ENCODE measurements at places on chromosomes 5 and 9.

DNA sequence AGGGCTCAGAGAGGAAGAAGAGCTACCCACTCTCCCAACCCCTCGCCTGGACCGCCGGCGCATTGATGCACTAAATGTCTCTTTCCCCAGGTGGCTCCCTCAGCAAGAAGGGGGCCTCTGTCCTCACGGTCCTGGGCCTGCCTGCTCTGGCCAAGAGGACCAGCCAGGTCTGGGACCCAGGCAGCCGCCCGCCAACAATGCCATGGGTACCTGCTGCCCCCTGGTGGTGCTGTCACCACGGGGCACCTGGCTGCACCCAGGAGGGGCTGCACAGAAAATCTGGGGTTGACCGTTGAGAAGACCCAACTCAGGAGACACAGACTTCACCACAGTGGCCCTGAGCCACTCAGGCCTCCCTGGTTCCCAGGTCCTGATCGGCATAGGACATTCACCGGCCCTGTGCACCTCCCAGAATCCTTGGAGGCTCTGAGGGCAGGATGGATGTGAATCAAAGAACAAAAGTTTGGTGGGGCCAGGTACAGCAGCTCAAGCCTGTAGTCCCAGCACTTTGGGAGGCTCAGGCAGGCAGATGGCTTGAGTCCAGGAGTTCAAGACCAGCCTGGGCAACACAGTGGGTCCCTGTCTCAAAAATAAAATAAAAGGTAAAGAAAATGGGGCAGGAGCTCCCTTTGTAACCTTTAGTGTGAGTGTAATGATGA, 2.4 kb upstream of the VAV2 start:
- DNase-seq, result peak; percentile 84

GRCh38 chr5:37685816-37686215, 154.0 kb downstream of the GDNF start:
- DNase-seq, result no peak

GRCh38 chr5:82847562-82847961, 229.6 kb downstream of the TMEM167A start:
- DNase-seq, result no peak

DNA sequence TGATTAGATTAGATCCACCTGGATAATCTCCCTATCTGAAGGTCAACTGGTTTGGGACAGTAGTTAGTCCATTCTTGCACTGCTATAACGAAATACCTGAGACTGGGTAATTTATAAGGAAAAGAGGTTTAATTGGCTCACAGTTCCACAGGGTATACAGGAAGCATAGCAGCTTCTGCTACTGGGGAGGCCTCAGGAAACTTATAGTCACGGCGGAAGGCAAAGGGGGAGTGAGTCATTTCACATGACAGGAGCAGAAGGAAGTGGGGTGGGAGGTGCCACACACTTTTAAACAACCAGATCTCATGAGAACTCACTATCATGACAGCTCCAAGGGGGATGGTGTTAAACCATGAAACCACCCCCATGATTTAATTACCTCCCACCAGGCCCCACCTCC, 9.9 kb downstream of the C9orf40 start:
- peak; percentile 53 for DNase-seq

DNA sequence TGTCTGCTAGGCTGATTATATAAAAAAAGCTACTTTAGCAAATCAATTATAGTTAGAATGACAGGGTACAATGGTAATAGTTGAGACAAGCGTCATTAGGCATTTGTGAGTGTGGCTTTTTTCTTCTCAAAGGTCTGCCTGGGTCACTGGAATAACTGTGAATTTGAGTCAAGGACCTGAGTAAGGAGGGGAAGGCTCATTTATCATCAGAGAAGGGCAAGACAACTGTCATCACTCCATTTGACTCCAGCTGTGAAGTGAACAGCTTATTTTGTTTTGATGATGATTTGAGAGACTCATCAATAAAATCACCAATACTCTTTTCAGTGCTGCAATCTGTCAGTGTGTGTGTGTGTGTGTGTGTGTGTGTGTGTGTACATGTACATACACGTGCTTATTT, 118.6 kb downstream of the MAT2B start:
- DNase-seq, result no peak

- peak; percentile 20 for DNase-seq
These were observed 767 bp downstream of the RALGPS1 start for GRCh38 chr9:126915281-126915816.

DNA sequence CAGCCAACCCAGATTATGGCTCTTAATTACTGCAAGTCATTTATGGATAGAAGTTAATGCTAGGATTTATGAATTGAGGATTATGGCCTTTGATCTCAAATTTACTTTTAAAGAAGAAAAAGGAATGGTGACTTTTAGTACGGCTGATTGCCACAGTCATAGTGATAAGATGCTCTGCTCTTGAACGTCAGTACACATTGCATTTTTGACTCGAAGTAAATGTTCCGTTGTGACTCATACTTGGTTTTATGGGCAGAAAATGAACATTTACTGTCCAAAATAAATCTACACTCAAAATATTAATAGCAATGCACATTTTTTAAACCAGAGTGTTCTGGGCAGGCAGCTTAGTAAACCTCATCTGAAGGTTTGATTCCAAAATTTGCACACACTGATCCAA, 830 bp downstream of the ADAMTSL1 start:
- no peak for DNase-seq

- DNase-seq, result no peak
These were observed 130.5 kb downstream of the CETN3 start for GRCh38 chr5:90279091-90279490.

- no peak for DNase-seq
These were observed 567.2 kb upstream of the MEF2C start for GRCh38 chr5:89450149-89450538.

GRCh38 chr5:16806711-16807546, 129.2 kb downstream of the MYO10 start:
- DNase-seq, result no peak

GRCh38 chr9:17597977-17598376, 19.1 kb downstream of the SH3GL2 start:
- DNase-seq, result no peak

DNA sequence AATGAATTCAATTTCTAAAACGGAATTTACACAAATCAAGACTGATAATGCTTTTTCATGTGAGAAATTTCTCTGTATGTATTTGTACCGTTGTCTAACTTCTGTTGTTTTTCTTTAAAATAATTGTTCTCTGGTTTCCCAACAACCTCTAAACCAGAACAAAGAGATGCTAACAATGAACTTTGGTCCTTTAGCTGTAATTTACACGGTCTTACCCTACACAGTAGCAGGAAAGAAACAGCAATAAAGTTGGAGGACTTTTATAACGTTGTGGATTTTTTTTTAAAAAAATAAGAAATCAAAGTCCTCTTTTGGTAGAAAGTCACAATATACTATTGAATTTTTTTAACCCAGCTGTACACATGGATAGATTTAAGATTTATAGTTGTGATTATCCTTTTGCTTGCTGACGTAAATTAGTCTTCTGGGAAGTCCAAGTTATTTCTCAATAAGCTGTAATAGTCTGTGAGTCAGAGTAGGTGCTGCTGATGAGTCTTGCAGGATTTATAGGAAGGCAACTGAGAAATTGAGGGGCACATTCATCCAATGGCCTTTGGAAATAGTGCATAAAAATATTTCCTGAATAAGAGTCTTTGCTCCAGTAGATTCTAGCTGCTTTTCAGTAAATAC, 76.8 kb upstream of the PCSK1 start:
- no peak for DNase-seq

DNA sequence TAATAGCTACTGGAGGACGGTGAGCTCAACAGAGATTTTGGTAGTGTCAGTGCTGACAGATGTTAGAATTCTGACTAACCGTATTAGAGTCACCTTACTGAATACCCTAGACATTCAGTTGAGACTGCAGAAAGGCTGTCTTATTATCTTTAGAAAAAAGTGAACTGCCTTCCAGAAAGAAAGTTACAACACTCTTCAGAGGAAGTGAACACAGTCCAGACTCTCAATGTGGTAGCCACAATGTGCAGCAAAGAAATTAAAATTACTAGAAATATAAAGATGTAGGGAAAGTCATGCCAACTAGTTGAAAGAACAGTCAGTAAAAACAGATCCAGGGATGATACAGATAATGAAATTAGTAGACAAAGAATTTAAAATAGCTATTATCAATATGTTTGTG, 47.1 kb upstream of the COL15A1 start:
- no peak for DNase-seq

- DNase-seq, result no peak
These were observed 21.1 kb downstream of the SMAD5 start for GRCh38 chr5:136153581-136154236.

GRCh38 chr9:98168153-98168780, 24.2 kb downstream of the CORO2A start:
- no peak for DNase-seq

DNA sequence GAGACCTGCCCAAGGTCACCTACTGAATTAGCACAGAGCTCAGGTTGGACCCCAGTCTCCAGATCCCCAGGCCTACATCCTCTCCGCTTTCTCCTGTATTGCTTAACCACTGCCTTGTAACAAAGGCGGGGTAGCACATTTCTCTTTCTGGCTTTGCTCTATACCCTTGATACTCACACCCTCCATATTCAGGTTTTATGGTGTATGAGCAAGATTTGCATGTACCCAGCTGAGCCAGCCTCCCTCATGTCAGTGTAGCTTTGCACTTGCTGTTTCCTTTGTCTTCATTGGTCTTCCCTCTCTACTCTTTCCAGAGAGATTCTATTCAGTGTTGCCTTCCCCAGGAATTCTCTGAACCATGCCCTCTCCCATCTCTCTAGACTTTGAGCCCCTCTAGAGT, 19.6 kb upstream of the ZCCHC7 start:
- DNase-seq, result no peak

DNA sequence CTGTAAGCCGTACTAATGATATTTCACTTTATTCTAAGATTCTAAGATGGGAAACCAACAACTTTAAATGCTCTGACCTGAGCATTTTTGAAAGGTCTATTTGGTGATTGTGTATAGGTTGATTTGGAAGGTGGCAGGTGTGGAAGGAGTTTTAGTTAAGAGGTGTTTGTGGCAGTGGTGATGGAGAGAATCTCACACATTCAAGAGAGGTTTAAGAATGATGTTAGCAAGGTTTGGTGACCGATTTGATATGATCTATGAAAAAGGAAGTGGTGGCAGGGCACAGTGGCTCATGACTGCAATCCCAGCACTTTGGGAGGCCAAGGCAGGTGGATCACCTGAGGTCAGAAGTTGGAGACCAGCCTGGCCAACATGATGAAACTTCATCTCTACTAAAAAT, 319.2 kb upstream of the CD180 start:
- no peak for DNase-seq

DNA sequence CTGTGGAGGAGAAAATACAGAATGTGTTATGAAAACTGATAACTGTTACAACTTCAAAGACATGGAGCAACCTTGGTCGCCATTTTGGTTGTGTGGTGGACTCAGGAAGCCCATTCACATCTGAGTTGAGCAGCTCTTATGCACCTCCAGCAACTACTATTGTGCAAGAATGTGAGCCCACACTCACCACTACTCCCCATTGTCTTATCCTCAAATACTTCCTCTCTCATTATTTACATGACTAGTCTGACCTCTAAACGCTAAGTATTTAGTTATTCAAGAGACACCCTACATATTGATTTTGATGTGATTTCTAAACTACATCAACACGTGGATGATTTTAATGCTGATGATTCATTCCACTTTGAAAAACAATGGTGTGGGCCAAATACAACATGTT, 516.6 kb upstream of the CLINT1 start:
- DNase-seq, result no peak

- no peak for DNase-seq
These were observed 49.9 kb downstream of the CDO1 start for GRCh38 chr5:115766608-115767007.

GRCh38 chr9:125536167-125536772, 170.7 kb downstream of the MAPKAP1 start:
- no peak for DNase-seq

GRCh38 chr5:35091704-35092103, 44.0 kb upstream of the AGXT2 start:
- no peak for DNase-seq

- no peak for DNase-seq
These were observed 82.6 kb upstream of the HRH2 start for GRCh38 chr5:175575301-175575700.

- DNase-seq, result no peak
These were observed 633 bp upstream of the PPP1R26 start for GRCh38 chr9:135478829-135479468.

- no peak for DNase-seq
These were observed 159.3 kb upstream of the TARS1 start for GRCh38 chr5:33281431-33281843.

GRCh38 chr5:16679190-16679589, 62.4 kb upstream of the RETREG1 start:
- DNase-seq, result no peak

GRCh38 chr5:174323878-174324281, 278.4 kb downstream of the NSG2 start:
- peak; percentile 16 for DNase-seq

GRCh38 chr9:95508242-95508967, 8.4 kb downstream of the PTCH1 start:
- peak; percentile 24 for DNase-seq

- no peak for DNase-seq
These were observed 188.4 kb downstream of the SLC12A2 start for GRCh38 chr5:128271859-128272464.

DNA sequence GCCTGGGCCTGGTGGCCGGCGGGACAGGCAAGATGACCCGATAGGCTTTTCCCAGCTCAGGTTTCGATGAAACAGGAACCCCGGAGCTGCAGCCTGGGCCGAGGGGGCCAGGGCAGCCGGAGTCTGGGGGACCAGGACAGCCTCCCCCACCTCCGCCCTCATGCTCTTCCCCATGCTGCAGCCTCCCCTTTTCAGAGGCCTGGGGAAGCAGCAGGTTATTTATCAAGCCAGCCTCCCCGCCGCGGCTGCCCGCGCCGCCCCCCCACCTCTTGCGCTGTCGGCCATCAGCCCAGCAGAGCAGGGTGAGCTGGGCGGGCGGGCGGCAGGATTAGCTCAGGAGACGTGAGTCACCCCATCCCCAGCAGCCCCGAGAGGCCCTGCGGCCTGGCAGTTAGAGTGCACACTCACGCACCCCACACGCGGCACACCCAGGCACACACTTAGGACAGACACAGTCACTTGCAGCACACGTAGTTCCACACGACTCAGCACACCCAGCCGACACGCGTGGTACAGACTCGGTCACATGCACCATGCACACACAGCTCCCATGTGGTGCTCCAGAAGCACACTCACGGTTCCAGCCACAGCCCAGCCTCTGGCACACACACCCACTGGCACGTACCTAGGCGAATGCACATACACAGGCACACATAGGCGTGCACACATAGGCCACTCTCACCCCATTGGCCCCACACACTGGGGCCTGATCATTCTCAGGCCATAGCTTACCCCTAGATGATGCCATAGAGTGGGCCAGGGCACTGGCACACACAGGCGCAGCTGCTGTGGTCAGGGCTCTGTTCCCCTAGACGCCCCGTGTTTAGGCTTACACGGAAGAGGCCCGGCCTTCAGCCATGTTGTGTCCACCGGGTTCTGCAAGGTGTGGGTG, 13.0 kb downstream of the CXXC5 start:
- no peak for DNase-seq

- no peak for DNase-seq
These were observed 308.2 kb downstream of the ACTL7B start for GRCh38 chr9:108547411-108548135.

All from activated CD4-positive, alpha-beta T cell treated with anti-CD3 and anti-CD28 coated beads for 48 hours (primary cell).